NCI-H446 (cell line): ENCODE measurements at places on chromosomes 4 and X.
A peak's percentile ranks its signal among the peaks of the same experiment; 100 is the strongest.

GRCh38 chr4:158327525-158327924, 117.2 kb downstream of the TMEM144 start:
- DNase-seq: no peak

GRCh38 chrX:295136-295535, 14.0 kb downstream of the PLCXD1 start:
- no peak for DNase-seq

DNA sequence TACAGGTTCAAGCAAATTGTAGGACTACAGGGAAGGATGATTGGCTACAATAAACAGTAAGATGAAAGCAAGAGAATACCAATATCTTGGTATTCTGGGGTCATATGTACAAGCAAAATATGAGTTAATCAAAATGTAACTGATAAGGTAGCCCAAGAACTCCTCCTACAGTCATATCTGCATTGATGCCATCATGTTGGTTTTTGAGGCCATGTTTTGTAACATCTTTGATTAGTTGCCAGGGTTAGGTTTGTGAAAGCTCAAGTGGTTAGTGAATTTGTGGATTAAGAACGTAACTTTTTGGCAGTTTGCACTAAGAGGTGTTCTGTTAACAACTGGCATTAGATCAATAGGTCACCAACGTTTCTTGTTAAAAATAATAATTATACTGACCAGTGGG, 59.6 kb downstream of the USP9X start:
- DNase-seq: no peak

GRCh38 chr4:186621959-186622553, 66.7 kb upstream of the MTNR1A start:
- no peak for DNase-seq

DNA sequence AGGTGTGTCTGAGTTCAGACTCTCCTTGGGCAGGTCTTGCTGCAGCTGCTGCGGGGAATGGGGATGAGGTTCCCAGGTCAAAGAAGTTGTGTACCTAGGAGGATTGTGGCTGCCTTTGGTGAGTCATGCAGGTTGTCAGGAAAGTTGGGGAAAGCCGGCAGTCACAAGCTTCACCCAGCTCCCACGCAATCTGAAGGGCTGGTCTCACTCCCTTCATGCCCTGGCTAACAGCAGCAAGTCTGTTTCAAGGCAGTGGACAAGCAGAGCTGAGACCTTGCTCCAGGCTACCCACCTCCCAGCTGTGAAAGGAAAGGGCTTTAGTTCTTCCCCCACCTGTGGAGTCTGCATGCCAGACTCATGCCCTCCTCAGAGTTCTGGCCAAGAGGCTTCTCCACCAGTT, 287.2 kb downstream of the DTHD1 start:
- DNase-seq: no peak

DNA sequence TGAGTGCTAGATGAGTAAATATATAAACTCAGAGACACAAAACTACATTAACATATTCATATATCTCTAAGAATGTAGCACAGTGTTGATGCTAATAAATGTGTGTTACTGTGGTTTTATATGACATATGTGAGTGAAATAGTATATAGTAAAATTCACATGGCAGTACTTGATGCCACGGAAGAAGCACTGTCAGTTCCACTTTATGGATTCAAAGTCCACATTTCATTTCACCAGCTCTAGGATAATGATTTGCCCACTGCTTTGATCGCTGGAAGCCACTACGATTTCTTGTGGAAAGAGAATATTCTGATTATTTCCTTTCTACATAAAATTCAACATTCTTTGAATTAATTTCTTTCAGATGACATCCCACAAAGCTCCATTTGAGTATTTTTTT, 181.2 kb downstream of the GBA3 start:
- no peak for DNase-seq

- DNase-seq: no peak
Measured at GRCh38 chrX:11050013-11050412, 61.1 kb upstream of the HCCS start.

DNA sequence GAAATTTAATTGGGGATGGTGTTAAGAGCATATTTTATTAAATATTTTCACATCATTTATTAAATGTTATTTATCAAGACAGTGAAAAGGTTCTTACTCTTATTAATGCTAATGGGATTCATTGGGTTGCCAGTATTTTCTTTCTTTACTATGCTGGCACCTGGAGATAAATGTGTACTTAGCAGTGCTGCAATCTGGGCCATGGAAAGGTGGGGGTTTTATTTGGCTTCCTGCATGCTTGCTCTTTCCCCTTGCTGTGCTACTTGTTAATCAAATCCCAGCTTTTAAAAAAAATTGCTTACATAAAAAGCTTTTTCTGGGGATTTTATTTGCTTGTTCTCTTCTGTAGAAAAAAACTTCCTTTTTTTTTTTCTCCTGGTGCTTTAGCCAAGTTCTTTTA, 48.3 kb downstream of the ZAR1 start:
- DNase-seq: no peak

DNA sequence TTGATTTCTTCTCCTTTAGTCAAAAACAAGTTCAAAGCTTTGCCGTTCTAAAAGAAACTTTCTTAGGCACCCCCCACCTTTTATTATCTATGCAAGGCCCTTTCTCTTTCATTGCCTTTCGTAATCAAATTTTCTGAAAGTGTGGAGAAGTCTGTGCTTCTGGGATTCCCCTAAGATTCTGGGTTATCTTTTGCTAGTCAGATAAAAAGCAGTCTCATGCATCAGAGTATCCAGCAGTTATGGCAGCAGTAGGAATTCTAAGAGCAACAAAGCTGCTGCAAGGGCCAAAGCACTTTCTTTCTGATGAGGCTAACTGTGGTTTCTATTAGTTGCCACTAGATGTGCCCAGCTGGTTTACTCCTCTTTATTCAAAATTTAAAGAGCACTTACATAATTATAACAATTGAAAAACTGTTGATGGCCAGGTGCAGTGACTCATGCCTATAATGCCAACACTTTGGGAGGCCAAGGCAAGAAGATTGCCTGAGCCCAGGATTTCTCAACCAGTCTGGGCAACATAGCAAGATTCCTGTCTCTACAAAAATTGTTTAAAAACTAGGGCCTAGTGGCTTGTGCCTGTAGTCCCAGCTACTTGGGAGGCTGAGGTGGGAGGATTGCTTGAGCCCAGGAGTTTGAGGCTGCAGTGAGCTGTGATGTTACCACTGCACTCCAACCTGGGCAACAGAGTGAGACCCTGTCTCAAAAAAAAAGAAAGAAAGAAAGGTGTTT, 296.2 kb downstream of the PAPSS1 start:
- no peak for DNase-seq

DNA sequence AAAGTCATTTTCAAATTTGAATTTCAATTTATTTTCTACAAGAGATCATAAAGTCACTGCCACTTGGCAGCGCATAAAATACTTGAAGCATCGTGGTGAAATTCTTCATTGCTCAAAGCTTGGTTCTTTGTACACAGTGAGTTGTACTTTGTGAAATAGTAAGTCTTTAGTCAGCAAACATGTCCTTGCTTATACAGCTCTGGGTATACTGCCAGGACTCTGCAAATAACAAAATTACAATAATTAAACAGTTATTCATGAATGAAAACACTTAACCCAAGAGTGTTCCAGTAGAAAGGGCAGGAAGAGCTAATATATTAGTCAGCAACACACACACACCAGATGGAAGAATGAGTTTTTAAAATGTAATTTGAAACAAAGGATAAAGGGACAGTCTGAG, 1300.9 kb upstream of the DIAPH2 start:
- DNase-seq: peak; percentile 9

DNA sequence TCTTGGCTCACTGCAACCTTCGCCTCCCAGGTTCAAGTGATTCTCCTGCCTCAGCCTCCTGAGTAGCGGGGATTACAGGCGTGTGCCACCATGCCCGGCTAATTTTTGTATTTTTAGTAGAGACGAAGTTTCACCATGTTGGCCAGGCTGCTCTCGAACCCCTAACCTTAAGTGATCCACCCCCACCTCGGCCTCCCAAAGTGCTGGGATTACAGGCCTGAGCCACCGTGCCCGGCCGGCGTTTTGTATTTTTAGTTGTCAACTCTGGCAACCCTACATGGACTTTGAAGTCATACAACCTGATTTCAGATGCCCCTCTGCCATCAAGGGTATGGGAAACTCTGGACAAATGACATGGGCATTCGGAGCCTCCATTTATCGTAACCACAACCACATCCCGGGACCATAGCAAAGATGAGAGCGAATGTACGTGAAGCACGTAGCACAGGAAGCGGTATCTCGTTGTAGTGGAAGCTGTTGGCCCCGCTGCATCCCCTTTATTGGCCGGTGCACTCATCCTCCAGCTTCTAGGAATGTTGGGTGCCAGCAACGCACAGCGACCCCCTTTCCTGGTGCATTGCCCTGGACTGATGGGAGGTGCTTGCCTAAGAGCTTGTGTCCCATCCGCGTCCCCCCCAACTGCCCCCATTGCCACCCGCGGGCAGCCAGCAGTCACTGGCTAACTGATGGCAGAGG, 109.2 kb downstream of the PHKA2 start:
- no peak for DNase-seq

DNA sequence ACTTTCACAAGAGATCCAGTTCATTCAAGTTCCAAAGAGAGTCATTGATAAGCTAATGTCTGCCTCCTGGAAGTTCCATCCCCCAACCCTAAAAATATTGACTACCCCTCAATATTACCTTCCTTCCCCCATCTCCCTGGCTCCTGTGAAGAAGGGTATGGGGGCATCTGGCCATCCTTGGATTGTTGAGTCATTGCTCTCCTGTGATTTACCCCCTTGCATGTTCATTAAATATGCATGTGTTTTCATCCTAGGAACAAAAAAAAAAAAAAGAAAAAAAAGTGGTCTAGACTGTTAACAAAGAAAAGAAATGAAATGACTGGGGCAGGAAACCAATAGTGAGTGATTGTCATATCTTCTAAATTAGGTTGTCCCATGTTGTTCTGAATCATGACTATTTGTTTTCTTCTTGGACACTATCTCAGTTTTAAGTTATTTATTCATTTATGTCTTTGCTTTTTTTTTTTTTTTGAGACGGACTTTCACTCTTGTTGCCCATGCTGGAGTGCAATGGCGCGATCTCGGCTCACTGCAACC, 51.9 kb upstream of the HUWE1 start:
- DNase-seq: no peak

DNA sequence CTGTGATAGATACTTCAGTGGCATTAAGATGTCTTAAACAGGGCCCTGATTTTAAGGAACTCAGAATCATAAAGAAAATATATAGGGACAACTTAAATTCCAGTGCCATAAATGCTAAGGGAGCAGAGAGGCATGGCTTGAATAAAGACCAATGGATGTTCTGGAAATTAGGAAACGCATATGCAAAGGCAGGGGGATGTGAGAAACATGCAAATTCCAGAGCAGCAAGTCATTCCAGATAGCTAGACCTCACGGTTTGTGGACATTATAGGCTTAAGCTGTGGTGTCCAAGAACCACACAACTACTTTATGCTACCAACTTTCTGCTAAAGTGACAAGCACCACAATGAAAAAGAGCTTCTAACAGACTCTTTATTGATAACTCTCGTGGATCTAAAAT, 132.6 kb upstream of the ANK2 start:
- no peak for DNase-seq

DNA sequence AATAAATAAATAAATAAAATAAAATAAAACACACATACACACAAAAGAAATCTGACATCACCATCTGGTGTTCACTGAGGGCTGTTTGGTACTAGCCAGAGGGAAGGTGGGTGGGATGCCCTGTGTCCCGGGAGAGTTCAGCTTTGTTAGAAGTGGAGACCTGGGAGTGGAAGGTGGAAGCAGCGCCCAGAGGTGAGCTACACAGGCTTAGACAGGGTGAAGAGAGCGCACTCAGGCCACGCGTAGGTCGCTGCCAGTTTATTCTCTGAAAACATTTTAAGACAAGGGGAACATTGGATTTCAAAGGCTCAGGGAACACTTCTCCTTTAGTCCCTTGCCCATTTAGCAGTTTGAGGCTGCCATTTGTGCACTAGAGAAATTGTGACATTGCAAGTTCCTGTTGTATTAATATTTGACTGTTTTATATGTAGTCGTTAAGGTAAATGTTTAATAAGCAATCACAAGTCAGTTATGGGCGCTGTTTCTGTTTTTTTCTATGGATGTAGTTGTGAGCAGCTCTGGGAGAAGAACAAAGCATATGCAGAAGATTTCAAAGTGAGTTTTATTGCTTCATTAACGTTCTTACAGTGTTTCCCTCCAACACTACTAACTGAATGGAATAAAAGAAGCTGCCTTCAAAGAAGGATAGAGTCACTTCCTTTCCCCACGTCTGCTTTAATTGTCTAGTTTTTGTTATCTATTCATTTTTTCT, 405.5 kb upstream of the NR3C2 start:
- DNase-seq: no peak

DNA sequence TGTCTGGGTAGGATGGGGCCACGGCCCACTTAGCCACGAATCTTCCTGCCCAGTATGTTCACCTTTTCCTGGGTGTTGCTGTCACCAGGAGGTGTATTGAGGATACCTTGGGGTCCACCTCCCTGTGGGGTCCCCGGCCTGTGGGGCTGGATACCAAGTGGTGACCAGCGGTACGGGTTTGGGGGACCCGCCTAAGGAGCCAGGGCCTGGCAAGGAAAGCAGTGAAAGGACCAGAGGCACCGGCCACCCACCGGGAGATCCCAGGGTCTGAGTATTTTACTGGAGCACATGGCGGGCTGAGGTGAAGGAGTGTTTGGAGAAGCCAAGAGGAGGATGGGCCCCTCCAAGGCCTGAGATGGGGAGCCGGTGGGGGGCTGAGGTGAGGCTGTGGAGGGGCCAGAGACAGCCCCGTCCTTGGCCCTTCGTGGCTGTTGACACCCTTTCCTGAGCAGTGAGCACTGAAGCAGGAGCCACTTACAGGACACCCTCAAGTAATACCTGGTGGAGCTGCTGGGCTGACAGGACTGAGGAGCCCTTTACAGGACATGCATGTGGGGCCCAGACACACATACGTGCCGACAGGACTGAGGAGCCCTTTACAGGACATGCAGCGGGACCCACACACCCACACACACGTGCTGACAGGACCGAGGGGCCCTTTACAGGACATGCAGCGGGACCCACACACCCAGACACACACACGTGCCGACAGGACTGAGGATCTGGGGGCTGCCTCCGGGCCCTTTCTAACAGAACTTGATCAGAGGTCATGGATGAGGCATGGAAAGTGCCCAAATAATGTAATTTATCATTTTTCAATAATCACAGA, 38.4 kb downstream of the TMEM271 start:
- no peak for DNase-seq

- no peak for DNase-seq
Measured at GRCh38 chrX:16711893-16712547, 449 bp downstream of the CTPS2 start.

GRCh38 chrX:80876877-80877276, 67.2 kb upstream of the BRWD3 start:
- no peak for DNase-seq

DNA sequence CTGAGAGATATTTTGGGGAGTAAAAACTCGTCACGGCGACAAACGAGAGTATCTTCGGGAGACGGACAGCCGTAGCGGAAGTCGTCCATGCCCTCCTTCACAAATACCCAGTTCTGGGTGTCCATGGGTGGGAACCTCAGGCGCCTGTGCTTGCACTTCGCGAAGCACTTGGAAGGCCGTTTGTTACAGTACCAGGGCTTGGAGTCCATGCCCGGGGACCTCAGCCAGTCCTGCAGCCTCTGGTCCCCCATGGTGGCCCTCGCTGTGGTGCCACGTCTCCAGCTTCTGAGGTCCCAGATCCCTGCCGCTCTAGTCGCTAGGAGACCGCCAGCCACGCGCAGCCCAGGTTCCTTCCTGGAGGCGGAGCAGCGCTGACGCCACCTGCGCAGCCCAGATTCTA, at the start of gene FAM47A:
Gene FAM47A (minus strand): TSS at position 287 of the 400 bp plus-strand sequence. CDS start 36 bp downstream, at position 251.
- no peak for DNase-seq

- DNase-seq: peak; percentile 6
Measured at GRCh38 chrX:153782313-153782712, 1.5 kb downstream of the SRPK3 start.
